ENCODE measurements at places on chromosomes 11 and 22.

DNA sequence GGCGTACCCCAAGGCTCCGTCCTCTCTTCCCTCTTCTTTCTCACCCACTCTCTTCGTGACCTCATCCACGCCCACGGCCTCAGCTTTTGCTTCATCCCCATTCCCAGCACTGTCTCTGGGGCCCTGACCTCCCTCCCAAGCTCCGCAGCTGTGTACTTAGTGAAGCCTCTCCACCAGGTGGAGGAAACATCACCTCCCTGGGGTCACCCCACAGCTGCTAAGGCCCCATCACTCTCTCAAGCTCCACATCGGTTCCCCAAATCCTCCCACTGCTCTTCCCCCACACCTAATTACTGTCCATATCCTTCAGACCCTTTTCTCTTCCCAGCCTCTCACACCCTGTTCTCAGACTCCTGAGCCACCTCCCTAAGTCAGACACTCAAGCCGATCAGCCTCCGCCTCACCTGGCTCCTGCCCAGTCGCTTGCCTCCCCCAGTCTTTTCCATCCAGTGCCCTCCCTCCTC is 7.9 kb upstream of the SYT7 start:
- DNase-seq, result no peak

DNA sequence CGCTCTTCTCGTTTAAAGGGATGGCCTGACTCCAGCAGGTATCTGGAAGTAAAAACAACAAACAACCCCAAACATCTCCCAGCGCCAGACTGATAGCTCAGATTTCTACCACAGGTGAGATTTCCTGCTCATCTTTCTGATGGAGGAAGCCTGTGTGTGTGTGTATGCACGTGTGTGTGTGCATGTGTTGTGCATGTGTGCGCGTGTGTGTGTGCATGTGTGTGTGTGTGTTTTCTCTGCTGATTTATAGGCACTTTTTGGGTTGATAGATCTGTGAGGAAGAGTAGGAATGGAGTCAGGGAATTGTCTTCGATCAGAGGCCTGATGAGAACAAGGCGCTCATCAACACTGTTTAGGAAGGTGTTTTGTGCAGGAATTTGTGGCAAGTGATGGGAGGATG is 103.0 kb downstream of the PKNOX2 start:
- DNase-seq, result no peak

GRCh38 chr22:31723723-31724122 is 26.2 kb downstream of the PRR14L start:
- DNase-seq, result no peak

DNA sequence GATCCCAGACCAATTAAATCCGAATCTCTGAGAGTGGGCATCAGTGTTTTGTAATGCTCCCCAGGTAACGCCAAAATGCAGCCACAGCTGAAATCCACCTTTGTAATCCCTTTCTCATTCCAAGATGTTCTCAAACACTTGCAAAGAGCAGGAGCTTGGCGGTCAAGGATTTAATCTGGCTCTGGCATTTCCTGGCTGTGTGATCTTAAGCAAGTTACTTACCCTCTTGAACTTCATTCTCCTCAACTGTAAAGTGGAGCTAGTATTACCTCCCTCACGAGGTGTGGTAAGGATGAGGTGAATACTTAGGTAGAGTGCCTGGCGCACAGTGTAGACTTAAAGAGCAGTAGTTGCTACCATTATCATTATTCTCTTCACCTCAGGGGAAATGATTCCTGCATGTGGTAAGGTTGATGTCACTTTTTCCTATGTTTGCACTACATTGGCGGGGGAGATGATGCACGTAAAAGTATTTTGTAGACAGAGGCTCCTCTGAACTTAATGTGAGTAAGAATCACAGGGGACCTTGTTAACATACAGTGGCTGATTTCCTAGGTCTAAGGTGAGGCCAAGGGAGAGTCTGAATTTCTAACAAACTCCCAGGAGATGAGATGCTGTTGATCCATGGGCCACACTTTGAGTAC is 210.4 kb upstream of the PITPNB start:
- no peak for DNase-seq

DNA sequence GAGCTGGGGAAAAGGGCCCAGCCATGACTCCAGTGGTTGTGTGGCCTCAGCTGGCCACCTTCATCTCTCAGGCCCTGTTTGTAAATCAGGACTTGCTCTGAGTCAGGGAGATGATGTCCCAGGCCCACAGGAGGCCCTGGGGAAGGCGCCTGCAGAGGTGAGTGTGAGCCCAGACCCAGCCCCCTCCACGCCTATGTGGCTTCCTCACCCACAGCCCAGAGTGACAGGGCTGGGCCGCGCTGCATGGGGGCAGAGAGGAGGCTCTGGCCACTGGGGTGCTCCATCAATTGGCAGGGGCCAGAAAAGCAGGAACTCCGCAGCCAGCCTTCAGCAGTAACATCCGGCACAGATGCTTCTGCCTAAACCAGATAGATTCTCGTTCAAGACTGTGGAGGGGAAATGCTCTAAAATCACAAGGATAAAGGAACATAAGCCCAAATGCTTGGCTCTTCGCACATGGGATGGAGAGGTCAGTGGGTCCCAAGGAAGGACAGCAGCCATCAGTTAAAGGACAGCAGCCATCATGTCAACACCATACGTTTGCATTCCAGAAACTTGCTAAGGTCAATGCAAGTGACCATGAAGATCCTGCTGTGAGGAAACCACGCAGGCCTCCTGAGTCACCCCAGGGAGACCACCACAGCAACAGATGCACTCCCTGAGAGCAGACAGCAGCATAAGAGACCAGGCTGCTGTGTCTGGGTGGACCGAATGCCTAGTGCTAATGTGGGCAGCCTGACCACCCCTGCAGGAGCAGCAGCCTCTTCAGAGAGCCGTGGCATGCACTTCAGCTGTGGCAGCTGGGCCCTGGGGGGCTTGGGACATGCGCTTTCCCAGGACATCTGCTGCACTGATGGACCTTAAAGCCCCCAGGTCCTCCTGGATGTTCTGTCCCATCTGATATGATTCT is 28.3 kb downstream of the OSBPL5 start:
- no peak for DNase-seq

GRCh38 chr22:49754696-49755630 is 72.7 kb downstream of the BRD1 start:
- no peak for DNase-seq

- no peak for DNase-seq
Measured at GRCh38 chr11:63866211-63866610, 27.3 kb downstream of the MARK2 start.

DNA sequence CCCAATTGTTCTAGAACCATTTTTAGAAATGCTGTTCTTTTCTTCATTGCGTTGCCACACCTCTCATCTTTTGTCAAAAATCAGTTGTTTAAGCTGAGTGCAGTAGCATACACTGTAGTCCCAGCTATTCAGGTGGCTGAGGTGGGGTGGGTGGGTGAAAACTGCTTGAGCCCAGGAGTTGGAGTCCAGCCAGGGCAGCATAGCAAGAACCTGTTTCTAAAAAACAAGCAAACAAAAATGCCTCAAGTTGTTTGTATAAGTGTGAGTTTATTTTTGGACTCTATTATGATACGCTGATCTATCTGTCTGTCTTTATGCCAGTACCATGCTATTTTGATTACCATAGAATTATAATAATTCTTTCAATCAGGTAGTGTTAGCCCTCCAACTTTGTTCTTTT is 62.5 kb upstream of the RRM1 start:
- no peak for DNase-seq

DNA sequence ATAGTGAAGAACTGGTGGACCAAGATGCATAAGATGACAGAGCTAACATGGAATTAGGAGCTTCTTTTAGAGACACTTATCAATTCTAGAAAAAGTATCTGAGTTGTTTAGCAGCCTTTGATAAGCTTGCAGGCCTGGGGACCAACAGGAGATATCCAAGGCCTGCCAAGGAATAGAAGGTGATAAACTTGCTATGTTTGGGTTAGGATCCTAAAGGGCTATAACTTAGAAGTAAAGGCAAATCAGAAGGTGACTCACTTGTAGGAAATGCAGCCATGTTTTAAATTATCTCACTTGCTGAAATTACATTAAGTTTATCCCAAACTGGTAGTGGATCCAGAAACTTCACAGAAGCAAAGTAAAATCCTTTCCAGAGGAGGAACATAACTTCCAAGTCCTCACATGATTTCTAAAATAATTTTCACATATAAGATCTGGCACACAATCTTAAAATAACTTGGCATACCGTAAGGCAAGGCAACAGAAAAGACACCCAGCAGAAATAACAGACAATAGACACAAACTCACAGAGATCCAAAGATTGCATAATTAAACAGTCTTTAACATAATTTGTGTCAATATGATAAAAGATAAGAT is 69.6 kb upstream of the TEAD1 start:
- DNase-seq, result no peak

DNA sequence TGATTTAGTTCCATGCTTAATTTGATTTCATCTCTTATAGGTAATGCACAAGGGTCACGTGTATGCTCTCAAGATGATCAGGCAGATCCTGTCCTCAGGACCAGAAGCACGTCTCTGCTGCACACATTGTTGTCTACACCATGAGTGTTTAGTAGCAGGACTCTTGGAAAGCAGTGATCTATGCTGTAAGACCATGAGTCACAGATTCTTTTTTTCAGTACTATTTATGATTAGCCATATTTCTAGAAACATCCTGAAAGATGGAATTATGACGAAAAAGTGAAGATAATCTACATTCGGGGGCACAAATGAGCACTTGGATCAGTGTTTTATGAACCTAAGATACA is 29.6 kb downstream of the ZBED4 start:
- no peak for DNase-seq

GRCh38 chr22:28009272-28009827 is 90.3 kb upstream of the PITPNB start:
- DNase-seq, result peak; percentile 48

DNA sequence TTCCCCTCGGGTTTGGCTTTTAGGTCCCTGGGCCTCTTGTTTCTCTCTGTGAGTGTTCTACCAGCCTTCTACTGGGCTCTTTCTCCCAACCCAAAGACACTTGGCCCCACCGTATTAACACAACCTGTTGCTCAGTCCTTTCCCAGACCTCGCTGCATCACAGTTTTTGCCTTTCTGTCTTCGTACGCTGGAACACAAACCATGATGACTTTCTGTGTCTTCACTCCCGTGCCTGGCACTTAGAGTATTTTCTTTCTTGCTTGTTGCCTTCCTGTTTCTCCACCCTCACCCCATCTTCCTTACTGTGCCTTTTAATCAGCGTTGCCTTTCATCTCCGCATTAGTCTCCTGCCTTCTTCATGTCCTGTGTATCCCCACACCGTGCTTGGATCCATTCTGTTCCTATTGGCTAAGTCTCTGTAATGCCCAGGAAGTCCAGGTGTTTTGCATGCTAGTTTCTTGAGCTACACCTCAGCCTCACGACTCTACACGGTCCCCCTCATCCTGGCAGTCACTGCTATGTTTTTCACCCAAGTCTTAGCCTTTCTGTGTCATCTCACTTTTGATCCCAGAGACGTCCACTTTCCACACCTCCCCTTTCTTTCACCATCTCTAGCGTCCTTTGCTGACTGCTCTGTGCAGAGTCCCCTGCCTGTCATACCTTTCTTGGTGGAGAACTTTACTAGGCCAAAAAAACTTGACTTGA is 1.6 kb downstream of the MARK2 start:
- DNase-seq, result no peak

DNA sequence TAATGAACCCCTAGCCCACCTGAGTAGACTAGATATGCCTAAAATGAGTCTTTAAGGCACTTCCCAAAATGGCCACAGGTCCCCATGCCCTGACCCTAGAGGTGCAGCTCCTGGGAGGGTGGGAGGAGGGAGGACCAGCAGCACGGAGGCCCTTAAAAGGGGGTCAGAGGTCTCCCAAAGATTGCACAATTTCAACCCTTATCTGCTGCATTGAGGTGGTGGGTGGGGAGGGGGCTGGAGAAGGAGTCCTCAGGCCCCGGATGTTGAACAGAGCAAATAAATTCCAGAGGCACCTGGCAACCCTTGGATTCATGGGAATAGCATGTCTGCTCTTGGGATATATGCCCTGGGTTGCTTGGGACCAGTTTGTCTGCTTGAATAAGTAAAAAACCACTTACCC is 57.6 kb downstream of the NAV2 start:
- no peak for DNase-seq

GRCh38 chr11:68341557-68342458 is 29.4 kb downstream of the LRP5 start:
- DNase-seq, result no peak

DNA sequence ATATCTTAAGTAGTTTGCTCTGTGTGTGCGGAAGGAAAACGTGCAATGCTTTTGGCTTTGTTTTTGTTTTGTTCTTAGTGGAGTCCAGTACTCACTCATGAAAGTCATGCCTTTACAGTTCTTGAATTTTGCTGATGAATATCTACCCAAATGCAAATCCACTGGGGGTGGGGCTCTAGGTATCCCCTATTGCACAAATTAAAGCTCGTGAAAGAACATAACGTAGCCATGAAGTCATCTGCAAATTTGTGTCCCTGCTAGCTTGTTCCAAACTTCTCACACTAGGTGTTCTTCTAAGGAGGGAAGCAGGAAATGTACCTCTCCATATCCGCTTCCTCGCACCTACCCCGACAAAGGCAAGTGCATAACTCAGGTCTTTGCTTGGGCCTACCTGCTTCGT is 118.9 kb downstream of the MICAL3 start:
- no peak for DNase-seq

DNA sequence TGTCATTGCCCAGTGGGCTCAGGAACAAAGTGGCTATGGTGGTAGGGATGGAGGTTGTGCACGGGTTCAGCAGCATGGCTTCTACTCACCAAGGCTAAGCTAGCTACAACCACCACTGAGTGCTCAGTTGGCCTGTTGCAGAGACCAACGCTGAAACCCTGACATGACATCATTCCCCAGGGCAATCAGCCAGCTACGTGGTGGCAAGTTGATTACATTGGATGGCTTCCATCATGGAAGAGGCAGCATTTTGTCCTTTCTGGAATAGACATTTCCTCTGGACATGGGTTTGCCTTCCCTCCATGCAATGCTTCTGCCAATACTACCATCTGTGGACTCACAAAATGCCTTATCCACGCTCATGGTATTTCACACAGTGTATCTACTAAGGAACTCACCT is 634.3 kb downstream of the OPCML start:
- DNase-seq, result no peak
